ENCODE measurements at places on chromosomes 4 and X.
A peak's percentile ranks its signal among the peaks of the same experiment; 100 is the strongest.

DNA sequence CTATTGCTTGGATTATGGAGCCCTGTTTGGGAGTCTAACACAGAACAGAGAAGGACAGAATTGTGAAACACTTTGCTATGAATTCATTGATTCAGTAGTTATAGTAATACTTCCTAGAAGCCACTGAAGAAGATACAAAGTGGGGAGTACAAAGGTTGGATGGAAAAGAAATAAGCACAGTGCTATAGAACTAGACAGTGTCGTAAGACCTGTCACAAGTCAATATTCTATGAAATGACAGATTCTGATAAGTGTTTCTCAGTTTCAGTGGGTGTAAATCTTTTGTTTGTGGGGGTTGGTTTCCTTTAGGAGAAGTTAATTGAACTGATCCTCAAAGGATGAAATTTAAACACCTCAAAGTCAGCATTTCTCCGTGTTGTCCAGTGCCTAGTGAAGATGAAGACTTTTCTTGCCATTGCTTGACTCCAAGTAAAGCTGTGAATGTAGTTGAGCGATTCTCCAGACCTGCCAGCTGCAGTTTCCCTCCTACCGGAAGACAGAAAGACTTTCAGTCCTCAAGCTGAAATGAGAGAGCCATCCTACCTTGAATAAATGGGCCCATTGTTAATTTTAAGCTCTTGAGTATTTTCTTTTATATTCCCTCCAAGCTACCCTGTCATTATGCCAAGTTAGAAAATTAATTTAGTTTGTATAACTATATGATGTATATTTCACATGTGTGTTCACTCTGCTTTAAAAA is 7.9 kb downstream of the PDLIM5 start:
- no peak for DNase-seq

GRCh38 chrX:10146346-10146745 is 10.4 kb upstream of the CLCN4 start:
- DNase-seq = no peak

DNA sequence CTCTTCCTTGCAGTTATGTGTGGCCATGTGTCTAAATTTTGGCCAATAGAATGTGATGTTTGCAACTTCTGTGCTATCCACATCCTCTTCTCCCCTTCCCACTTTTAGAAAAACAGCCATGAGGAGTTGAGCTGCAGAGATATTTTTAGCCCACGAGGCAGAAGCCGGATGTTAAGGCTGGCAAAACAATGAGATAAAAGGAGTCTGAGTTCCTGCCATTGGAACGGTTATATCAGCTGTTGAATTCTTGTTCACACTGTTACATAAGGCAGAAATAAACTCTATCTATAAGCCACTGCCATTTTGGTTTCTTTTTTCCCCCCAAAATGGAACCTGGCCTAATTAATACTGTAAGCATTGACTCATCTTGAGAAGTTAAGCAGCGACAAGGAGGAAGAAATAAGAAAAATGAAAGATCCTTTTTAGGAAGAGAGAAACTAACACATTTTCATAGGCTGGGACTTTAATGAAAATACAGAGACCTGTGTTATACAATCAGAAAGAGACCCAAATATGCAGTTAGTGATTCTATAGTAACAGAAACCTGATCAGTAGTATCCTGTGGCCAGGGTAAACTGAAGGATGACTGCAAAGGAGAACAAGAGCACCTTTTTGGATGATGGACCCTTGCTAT is 200.5 kb downstream of the INPP4B start:
- peak; percentile 25 for DNase-seq

GRCh38 chr4:60923075-60923474 is 277.1 kb upstream of the ADGRL3 start:
- DNase-seq = no peak

- DNase-seq = no peak
Observed at GRCh38 chr4:159941076-159941475, 838.2 kb downstream of the RAPGEF2 start.

- no peak for DNase-seq
Observed at GRCh38 chr4:55170462-55170861, 45.1 kb upstream of the KDR start.

GRCh38 chrX:316351-317325 is 2.0 kb downstream of the GTPBP6 start:
- DNase-seq = no peak

GRCh38 chr4:122865425-122865824 is 38.8 kb downstream of the FGF2 start:
- DNase-seq = no peak
